ENCODE measurements at places on chromosomes 16 and 17. TPM values are rescaled to one million over a fixed set of nuclear protein-coding genes. Genes with fewer than 3 reads are reported as not detected.

DNA sequence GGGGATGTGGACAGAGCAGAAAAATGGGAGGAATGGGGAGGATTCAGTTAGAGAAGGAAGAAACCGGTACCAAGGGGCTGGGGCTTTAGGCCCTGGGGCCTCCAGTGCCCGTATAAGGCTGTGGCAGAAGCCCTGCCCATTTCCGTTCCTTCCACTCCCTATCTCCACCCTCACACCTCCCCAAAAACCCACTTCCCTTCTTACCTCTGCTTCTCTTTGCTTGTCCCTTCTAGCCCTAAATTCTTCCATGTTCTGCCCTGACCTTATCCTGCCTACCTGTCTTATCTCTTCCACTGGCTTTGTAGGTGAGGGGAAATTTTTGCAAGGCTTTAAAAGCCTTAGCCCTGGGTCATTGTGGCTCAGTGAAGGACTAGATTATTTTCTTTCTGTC, 4.1 kb downstream of the RNF167 start:
- peak overlapping the region; percentile 91 for H3K27ac ChIP-seq
- H3K4me3 ChIP-seq: no peak overlapping the region
- peaks cover 11% of the 10 kb centered on the region for H3K36me3 ChIP-seq
- no peak for DNase-seq

Gene KRT24
- polyA plus RNA-seq: not detected

DNA sequence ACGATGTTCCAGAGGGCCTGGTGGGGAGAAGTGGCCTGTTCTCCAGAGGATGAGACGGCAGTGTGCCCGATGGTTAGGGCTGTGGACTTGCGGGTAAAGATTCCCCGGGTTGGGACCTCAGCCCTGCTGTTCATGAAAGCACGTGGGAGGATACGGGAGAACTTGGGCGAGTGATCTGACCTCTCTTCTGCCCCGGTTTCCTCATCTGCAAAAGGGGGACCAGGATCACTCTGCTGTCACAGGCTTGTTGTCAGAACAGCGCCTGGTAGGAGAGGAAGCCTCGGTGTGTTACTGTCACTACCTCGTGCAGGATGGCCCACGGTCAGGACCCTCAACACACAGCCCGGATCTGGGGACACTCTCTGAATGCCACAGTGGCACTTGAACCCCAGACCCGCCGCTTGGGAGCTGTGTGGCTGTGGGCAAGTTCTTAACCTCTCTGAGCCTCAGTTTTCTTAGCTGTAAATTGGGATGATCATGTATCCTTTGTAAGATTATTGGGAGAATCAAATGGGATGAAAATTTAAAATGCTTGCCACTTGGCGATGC, 85.6 kb upstream of the CDC42EP4 start:
- H3K27me3 ChIP-seq: no peaks in the 10 kb centered on the region
- no peak overlapping the region for H3K27ac ChIP-seq
- no peaks in the 10 kb centered on the region for H3K36me3 ChIP-seq
- H3K4me3 ChIP-seq: no peak overlapping the region
- no peaks in the 10 kb centered on the region for H3K4me1 ChIP-seq

DNA sequence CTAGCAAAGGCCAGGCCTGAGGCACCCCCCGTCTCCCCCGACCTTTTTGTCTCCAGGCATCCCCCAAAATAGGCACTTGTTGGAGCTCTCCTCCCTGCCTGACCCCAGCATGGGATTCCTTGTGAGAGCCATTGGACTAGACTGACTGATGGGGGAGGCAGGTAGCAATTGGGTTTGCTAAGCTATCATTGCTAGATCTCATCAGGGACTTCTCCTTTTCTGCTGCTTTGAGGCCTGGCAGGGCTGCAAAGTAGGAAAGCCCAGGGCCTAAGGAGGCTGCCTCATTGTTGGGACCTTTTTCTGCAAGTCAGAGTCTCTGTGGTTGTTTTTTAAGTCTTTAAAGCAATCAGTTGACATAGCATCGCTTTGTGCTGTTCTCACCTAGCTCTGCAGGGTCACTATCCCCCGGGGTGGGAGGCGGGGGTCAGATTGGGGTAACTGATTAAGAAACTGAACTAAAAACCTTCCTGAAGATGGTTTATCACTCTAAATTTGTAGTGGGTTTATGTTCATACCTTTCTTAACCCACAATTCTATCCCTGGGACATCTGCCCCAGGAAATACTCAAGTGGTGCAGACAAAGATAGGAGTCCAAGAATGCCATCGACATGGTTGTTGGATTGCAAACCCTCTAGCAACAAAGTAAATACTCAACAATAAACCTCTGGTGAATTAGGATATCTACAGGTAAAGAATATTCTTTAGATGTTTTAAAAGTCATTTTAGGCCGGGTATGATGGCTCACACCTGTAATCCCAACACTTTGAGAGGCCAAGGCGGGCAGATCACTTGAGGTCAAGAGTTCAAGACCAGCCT, 28.0 kb downstream of the LLGL2 start:
- H3K27me3 ChIP-seq: no peaks in the 10 kb centered on the region
- H3K4me3 ChIP-seq: no peak overlapping the region
- DNase-seq: no peak
- H3K4me1 ChIP-seq: no peaks in the 10 kb centered on the region
- H3K36me3 ChIP-seq: no peaks in the 10 kb centered on the region
- H3K27ac ChIP-seq: no peak overlapping the region

- H3K4me1 ChIP-seq: no peaks in the 10 kb centered on the region
- H3K4me3 ChIP-seq: no peak overlapping the region
- H3K27ac ChIP-seq: no peak overlapping the region
- H3K27me3 ChIP-seq: peaks cover 35% of the 10 kb centered on the region
- DNase-seq: peak; percentile 36
These were observed 19.8 kb downstream of the SMTNL2 start for GRCh38 chr17:4604111-4604644.

- no peaks in the 10 kb centered on the region for H3K4me1 ChIP-seq
- H3K27me3 ChIP-seq: peaks cover 74% of the 10 kb centered on the region
- no peak for DNase-seq
- no peak overlapping the region for H3K4me3 ChIP-seq
These were observed 15.5 kb downstream of the IKZF3 start for GRCh38 chr17:39848600-39848999.

Gene CES5A
- not detected for polyA plus RNA-seq

DNA sequence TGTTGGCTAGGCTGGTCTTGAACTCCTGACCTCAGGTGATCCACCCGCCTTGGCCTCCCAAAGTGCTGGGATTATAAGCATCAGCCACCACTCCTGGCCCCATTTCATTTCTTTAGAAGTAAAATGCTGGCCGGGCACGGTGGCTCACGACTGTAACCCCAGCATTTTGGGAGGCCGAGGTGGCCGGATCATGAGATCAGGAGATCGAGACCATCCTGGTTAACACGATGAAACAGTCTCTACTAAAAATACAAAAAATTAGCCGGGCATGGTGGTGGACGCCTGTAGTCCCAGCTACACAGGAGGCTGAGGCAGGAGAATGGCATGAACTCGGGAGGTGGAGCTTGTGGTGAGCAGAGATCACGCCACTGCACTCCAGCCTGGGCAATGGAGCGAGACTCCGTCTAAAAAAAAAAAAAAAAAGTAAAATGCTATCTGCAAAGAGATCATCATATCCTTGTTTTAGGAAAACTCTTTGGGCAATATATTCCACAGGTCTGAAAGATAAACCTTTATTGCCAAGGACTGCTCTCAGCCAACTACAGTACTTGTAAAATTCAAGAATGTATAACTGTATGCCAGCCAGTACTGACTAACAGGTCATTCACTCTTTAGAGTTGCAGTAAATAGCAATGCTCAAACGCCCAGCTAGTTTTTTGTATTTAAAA, 3.8 kb downstream of the GJC1 start:
- no peak overlapping the region for H3K27ac ChIP-seq
- no peak overlapping the region for H3K4me3 ChIP-seq
- peaks cover 36% of the 10 kb centered on the region for H3K4me1 ChIP-seq
- DNase-seq: peak; percentile 53
- no peaks in the 10 kb centered on the region for H3K27me3 ChIP-seq

- H3K4me1 ChIP-seq: peaks cover 11% of the 10 kb centered on the region
- no peaks in the 10 kb centered on the region for H3K36me3 ChIP-seq
- H3K27me3 ChIP-seq: no peaks in the 10 kb centered on the region
These were observed 2.4 kb upstream of the USP36 start for GRCh38 chr17:78842881-78843565.

Gene FOXN1
- not detected for polyA plus RNA-seq

GRCh38 chr17:55159251-55159650, 105.5 kb upstream of the HLF start:
- no peak overlapping the region for H3K27ac ChIP-seq
- H3K4me3 ChIP-seq: no peak overlapping the region
- H3K36me3 ChIP-seq: no peaks in the 10 kb centered on the region
- peak; percentile 27 for DNase-seq
- H3K27me3 ChIP-seq: no peaks in the 10 kb centered on the region

GRCh38 chr16:84320511-84320910, 25.8 kb downstream of the WFDC1 start:
- H3K4me1 ChIP-seq: no peaks in the 10 kb centered on the region
- no peak overlapping the region for H3K4me3 ChIP-seq
- H3K27me3 ChIP-seq: peaks cover 22% of the 10 kb centered on the region
- DNase-seq: no peak
- no peaks in the 10 kb centered on the region for H3K36me3 ChIP-seq
- H3K27ac ChIP-seq: no peak overlapping the region

GRCh38 chr17:81794509-81794908, 9.4 kb upstream of the GCGR start:
- H3K4me3 ChIP-seq: no peak overlapping the region
- no peaks in the 10 kb centered on the region for H3K27me3 ChIP-seq
- no peak overlapping the region for H3K27ac ChIP-seq
- H3K36me3 ChIP-seq: no peaks in the 10 kb centered on the region
- no peaks in the 10 kb centered on the region for H3K4me1 ChIP-seq

GRCh38 chr17:72422204-72422504, 301.3 kb downstream of the SOX9 start:
- DNase-seq: no peak
- H3K27ac ChIP-seq: peak overlapping the region; percentile 75
- H3K4me3 ChIP-seq: 0 out of 2 replicates have a peak overlapping the region, but pooled peaks have one; percentile 39
- H3K36me3 ChIP-seq: peaks cover 6% of the 10 kb centered on the region
- H3K4me1 ChIP-seq: peaks cover 33% of the 10 kb centered on the region

DNA sequence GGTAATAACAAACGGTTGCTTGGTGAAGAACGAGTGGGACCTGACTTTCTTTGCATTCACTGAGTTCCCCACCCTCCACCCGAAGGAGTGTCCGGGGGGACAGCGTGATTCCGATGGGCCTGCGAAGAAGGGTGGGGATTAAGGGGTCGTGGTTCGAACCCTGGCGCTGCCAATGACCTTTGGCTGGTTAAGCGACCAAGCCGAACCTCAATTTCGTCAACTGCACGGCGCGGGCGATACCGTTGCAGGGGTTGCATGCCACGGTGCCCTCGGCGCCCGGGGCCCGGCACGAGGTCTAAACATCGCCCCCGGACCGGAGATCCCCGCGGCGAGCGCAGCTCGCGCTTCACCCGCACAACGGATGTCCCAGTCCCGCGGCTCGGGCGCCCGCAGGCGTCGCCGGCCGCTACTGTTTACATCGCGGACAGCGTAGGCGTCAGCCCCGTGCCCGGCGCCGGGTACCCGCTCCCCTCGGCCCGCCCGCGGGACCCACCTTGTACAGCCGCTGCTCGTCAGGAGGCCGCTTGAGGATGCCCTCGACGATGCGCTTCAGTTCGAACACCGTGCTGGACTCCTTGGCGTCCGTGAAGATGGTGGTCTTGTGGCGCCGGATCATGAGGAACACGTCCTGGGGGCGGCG, 460 bp downstream of the ELOB start:
- DNase-seq: peak; percentile 71
- H3K36me3 ChIP-seq: peaks cover 6% of the 10 kb centered on the region
- H3K27me3 ChIP-seq: no peaks in the 10 kb centered on the region
- peak overlapping the region; percentile 61 for H3K27ac ChIP-seq

GRCh38 chr17:63156986-63157385, 191.0 kb downstream of the TANC2 start:
- peaks cover 16% of the 10 kb centered on the region for H3K4me1 ChIP-seq
- no peak overlapping the region for H3K27ac ChIP-seq
- H3K4me3 ChIP-seq: no peak overlapping the region
- H3K27me3 ChIP-seq: no peaks in the 10 kb centered on the region

Gene MRTFB
- polyA plus RNA-seq: 5.1 TPM

GRCh38 chr17:66661411-66662256, 173.3 kb upstream of the CACNG5 start:
- no peaks in the 10 kb centered on the region for H3K27me3 ChIP-seq
- H3K27ac ChIP-seq: no peak overlapping the region
- H3K4me1 ChIP-seq: no peaks in the 10 kb centered on the region
- peak; percentile 37 for DNase-seq
- H3K4me3 ChIP-seq: no peak overlapping the region
- peaks cover 8% of the 10 kb centered on the region for H3K36me3 ChIP-seq

DNA sequence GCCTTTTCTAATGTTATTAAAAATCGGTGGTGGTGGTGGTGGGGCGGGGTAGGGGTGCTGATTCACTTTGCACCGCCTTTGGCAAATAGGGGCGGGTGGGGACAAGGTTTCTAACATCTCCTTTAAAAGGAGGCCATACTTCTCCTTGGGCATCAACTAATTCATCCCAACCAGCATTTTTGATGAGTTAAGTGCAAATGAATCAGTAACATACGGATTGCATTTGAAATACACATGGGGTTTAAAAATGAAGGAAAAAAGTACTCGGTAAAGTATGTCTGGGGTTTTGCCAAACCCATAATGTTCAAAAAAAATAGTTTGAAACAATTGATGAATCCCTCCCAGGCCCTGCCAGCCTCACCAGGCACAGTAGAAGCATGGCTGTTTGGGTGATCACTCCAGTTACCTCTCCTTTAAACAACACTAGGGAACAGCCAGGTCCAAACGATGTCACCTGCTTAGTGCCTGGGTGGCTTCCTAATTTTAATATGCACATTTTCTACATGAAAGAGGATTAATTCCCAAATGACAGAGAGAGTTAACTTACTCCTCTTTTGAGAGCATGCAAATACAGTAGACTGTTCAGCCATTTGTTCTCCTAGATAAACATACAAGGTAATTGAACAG, 107.2 kb downstream of the ANKFN1 start:
- no peaks in the 10 kb centered on the region for H3K36me3 ChIP-seq
- peak; percentile 77 for DNase-seq
- peak overlapping the region; percentile 4 for H3K27ac ChIP-seq
- H3K27me3 ChIP-seq: no peaks in the 10 kb centered on the region
- peaks cover 11% of the 10 kb centered on the region for H3K4me1 ChIP-seq
- H3K4me3 ChIP-seq: no peak overlapping the region

Gene CX3CL1
- polyA plus RNA-seq: not detected

Gene NPIPA3
- 5.4 TPM for polyA plus RNA-seq

GRCh38 chr17:31919802-31920525, 16.8 kb upstream of the SUZ12 start:
- H3K4me1 ChIP-seq: peaks cover 22% of the 10 kb centered on the region
- peak; percentile 75 for DNase-seq

Gene KRTAP3-2
- polyA plus RNA-seq: not detected

GRCh38 chr17:18951941-18952842, at the start of gene SLC5A10:
SLC5A10 (plus strand) TSS chr17:18952165; CDS start chr17:18952206, 41 bp downstream.
- peaks cover 16% of the 10 kb centered on the region for H3K27me3 ChIP-seq
- DNase-seq: peak; percentile 24
- H3K4me3 ChIP-seq: no peak within 1 kb of the TSS
- H3K36me3 ChIP-seq: no peaks in the 10 kb centered on the region
- H3K4me1 ChIP-seq: no peaks in the 10 kb centered on the region

Gene CCDC137
- 22.0 TPM for polyA plus RNA-seq

- no peaks in the 10 kb centered on the region for H3K4me1 ChIP-seq
- H3K36me3 ChIP-seq: no peaks in the 10 kb centered on the region
- H3K27ac ChIP-seq: no peak overlapping the region
- H3K4me3 ChIP-seq: no peak overlapping the region
These were observed 1384.9 kb downstream of the CDH8 start for GRCh38 chr16:60651346-60651745.

GRCh38 chr17:79942591-79943346, 92.9 kb downstream of the TBC1D16 start:
- peaks cover 2% of the 10 kb centered on the region for H3K4me1 ChIP-seq
- H3K27me3 ChIP-seq: no peaks in the 10 kb centered on the region
- H3K27ac ChIP-seq: no peak overlapping the region
- H3K4me3 ChIP-seq: no peak overlapping the region

Gene CLDN9
- 0.09 TPM for polyA plus RNA-seq

- H3K36me3 ChIP-seq: no peaks in the 10 kb centered on the region
- H3K27me3 ChIP-seq: no peaks in the 10 kb centered on the region
- no peak overlapping the region for H3K27ac ChIP-seq
These were observed 40.7 kb upstream of the SLC12A3 start for GRCh38 chr16:56824331-56824730.
